ENCODE measurements at places on chromosomes 3 and 15. TPM values are rescaled to one million over a fixed set of nuclear protein-coding genes. Genes with fewer than 3 reads are reported as not detected.

DNA sequence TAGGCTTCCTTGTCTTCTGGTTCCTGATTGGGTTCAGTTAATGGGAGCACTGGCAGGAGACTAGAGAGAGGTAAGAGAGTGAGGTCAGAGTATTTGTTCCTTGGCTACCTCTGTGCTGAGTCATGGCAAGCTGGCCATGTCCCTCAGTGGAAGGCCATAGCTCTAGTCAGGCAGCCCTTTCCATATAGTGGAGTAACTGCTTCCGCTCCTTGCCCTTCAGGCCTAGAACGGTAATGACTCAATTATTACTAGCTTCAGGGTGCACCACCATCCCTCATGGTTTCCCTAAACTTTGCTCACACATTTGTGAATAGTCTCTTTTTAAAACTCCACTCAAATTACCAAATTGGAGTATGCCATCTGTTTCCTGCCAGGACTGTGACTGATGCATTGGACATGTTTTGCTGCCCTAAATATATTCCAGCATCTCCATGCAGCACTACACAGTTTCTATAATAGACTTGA lies 10.5 kb upstream of the ANO10 start:
- H3K4me1 ChIP-seq, result peaks cover 7% of the 10 kb centered on the region
- H3K27ac ChIP-seq, result no peak overlapping the region
- no peak for DNase-seq
- no peak overlapping the region for H3K4me3 ChIP-seq

The ACOX2 gene
- 5.6 TPM for total RNA-seq

- no peak for DNase-seq
- H3K27me3 ChIP-seq, result no peaks in the 10 kb centered on the region
- H3K36me3 ChIP-seq, result peaks cover 8% of the 10 kb centered on the region
- peaks cover 18% of the 10 kb centered on the region for H3K4me1 ChIP-seq
- peak overlapping the region; percentile 76 for H3K4me3 ChIP-seq
These were observed 4.0 kb downstream of the AP2M1 start for GRCh38 chr3:184178521-184179138.

GRCh38 chr3:197456261-197457091 lies 99.3 kb downstream of the BDH1 start:
- DNase-seq, result peak; percentile 86
- H3K4me1 ChIP-seq, result peaks cover 12% of the 10 kb centered on the region
- peak overlapping the region; percentile 74 for H3K27ac ChIP-seq

- H3K27ac ChIP-seq, result no peak overlapping the region
- no peak overlapping the region for H3K4me3 ChIP-seq
- peaks cover 29% of the 10 kb centered on the region for H3K36me3 ChIP-seq
These were observed 66.1 kb upstream of the VGLL4 start for GRCh38 chr3:11709782-11710181.

DNA sequence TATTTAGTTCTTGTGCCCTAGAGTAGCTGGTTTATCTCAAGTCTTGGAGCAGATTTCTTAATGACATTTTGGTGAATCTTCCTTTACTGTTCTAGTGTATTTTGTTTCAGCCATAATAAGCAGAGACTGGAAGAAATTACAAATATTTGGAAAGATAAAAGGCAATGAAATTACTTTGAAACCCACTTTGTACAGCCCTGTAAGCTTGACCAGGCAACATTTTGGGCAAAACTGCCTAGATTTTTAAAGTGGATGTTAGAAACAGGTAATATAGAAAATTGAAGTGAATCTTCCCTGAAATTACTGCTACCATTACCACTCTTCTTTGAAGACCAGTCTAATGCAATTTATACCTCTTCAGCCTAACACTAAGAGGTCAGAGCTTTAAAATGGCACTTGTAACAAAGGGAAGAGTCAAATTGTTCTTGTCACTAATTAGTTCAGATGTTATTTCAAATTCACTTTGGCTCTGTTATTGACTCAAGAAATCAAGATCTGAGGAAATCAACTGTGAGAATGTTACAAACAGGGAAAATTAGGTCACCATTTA lies 589.4 kb downstream of the NLGN1 start:
- no peaks in the 10 kb centered on the region for H3K27me3 ChIP-seq
- no peaks in the 10 kb centered on the region for H3K36me3 ChIP-seq
- no peak for DNase-seq
- H3K27ac ChIP-seq, result no peak overlapping the region
- no peak overlapping the region for H3K4me3 ChIP-seq

DNA sequence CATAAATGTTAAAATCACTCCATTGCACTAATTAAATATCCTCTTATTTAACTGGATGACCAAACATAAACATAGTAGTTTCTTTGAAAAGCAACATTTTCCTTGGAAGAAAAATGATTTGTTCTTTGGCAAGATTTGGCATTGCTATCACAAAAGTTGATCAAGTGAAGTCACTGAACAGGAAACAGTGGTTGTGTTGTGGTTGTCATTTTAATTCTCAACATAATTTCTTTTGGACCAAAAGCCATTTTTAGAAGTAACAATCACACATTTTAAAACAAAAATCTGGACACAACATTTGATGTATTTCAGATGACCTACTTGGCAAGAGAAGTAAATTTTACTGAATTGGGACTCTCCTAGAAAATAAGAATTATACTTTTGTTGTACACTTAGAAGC lies 872.3 kb downstream of the ROBO1 start:
- no peaks in the 10 kb centered on the region for H3K27me3 ChIP-seq
- H3K4me1 ChIP-seq, result peaks cover 32% of the 10 kb centered on the region
- H3K27ac ChIP-seq, result no peak overlapping the region
- no peak overlapping the region for H3K4me3 ChIP-seq
- peaks cover 30% of the 10 kb centered on the region for H3K36me3 ChIP-seq
- DNase-seq, result no peak

GRCh38 chr3:71591101-71591500 lies 7.6 kb upstream of the FOXP1 start:
- no peak overlapping the region for H3K27ac ChIP-seq
- no peak for DNase-seq
- peaks cover 9% of the 10 kb centered on the region for H3K4me1 ChIP-seq
- no peaks in the 10 kb centered on the region for H3K27me3 ChIP-seq

The WWTR1 gene
- total RNA-seq, result 45.4 TPM

The LRRC31 gene
- total RNA-seq, result 1.4 TPM

GRCh38 chr15:92979011-92979701 lies 79.0 kb downstream of the CHD2 start:
- H3K36me3 ChIP-seq, result peaks cover 40% of the 10 kb centered on the region
- no peak overlapping the region for H3K4me3 ChIP-seq
- no peaks in the 10 kb centered on the region for H3K27me3 ChIP-seq

The LXN gene
- 17.9 TPM for total RNA-seq

GRCh38 chr3:114411811-114412803 lies 118.3 kb downstream of the TIGIT start:
- H3K27ac ChIP-seq, result no peak overlapping the region
- DNase-seq, result no peak
- no peak overlapping the region for H3K4me3 ChIP-seq
- peaks cover 2% of the 10 kb centered on the region for H3K27me3 ChIP-seq
- H3K36me3 ChIP-seq, result no peaks in the 10 kb centered on the region

All from type B pancreatic cell (in vitro differentiated cells).